Stimulated activated CD4-positive, alpha-beta T cell treated with anti-CD3 and anti-CD28 coated beads, Interleukin-1b, Interleukin-23, amount 100 ng/mL, for 4 hours (primary cell): ENCODE measurements at places on chromosomes 12 and 14.
A peak's percentile ranks its signal among the peaks of the same experiment; 100 is the strongest.

DNA sequence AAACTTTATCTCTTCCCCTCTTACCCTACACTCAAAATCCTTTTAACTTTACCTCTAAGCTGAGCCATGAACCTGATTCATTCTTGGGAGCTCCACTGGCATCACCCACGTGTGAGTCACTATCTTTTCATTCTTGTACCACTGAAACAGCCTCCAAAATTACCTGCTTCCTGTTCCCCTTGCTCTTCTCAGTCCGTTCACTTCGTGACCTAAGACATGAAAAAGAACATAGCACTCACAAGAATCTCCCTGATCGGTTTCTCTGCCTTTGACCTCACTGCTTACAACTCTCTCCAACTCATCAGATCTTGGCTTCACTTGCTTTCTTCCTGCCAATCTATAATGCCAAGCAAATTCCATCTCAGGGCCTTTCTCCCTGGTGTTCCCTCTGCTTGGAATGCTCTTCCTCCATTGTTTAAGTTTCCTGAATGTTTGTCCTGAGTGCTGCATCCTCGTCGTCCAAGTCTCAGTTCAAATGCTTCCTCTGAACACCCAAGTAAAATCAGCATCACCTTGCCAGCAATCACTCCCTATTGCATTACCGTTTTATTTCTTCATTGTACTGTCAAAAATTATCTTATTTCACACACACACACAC lies 9.2 kb downstream of the GLIPR1 start:
- DNase-seq = peak; percentile 20

- DNase-seq = no peak
These were observed 68.2 kb downstream of the PLEKHG3 start for GRCh38 chr14:64772397-64772950.

DNA sequence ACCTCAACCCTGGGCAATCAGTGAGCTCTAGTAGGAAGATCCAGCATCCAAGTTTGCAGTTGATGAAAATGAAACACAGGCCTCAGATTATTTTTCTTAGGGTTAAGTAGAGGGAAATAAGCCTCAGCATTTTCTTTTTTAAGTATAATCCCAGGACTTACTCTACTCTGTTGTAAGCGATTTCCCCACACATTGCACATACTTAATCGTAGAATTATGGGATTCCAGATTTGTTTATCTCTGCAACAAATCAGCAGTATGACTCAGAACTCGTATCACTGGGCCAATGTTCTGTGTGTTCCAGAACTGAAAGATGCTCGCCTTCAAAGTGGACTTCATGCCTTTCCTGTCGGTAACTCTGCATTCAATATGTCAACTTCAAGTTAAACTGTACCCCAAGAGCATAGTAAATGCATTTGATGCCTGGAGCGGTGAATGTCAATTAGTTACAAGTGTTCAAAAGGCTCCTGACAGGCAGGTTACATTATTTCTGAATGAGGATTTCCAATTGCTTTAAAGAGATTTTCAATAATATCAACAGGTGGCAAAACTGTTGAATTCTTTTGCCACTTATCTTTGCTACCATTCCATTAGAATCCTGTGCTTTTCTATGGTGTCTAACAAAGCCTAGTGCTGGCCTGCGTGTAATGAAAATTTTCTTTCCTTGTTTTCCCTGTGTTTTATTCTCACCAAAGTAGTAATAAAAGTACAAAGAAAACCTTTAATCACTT lies 323.8 kb upstream of the SYT1 start:
- no peak for DNase-seq

GRCh38 chr14:39140170-39140569 lies 26.0 kb downstream of the GEMIN2 start:
- no peak for DNase-seq

DNA sequence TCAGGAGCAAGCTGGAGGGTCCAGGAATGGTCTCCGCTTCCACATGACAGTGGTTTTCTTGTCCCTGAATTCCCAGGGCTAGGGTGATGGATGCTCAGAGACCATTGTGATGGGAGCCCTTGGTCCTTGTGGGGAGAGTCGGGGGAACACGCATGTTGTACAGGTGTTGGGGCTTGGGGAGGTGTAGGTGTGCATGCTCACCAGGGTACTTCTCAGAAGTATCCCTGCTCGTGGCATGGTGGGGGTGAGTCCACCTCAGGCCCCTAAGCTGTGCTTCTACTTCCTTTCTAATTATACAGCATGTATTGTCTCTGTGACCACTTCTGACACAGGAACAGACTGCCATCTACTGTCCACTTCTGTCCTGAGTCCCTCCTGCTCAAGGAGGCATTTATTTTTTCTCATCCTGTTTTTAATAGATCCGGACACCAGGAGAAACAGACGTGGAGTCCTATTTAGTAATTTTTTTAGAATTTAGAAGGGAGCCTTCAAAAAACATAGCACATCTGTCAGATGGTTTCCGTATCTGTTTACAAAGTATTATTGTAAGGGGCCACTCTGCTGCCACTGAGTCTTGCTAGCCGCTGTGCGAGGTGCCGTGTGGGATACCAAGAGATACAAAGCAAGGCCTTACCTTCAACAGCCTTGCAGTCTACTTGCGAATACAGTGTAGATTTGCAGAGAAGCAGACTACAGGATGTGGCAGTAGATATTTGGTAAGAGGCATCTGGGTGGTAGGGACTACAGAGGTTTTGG lies 10.5 kb downstream of the NTF3 start:
- no peak for DNase-seq

GRCh38 chr12:106022568-106023012 lies 116.2 kb downstream of the NUAK1 start:
- DNase-seq = no peak

DNA sequence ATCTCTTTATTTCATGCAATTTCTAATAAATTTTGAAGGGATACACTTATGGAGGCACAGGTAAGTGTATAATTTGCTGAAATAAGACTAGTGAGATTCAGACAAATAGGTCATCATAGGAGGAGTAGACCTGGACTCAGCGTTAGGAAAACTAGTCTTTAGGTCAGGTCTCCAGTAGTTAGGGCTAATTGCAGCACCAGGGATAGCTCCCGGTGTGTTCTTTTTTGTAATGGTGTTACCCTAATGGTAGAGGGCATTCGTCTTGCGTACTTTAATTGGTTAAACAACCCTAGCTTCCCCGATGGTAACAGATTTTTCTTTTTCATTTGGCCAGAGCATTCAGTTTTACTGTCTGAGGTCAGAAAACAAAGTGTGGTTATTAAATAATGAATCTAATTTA lies 64.9 kb downstream of the ARID2 start:
- DNase-seq = no peak

- no peak for DNase-seq
These were observed 43.6 kb downstream of the LIN7A start for GRCh38 chr12:80894179-80894578.
